ENCODE measurements at places on chromosomes 3 and 15. TPM values are rescaled to one million over a fixed set of nuclear protein-coding genes. Genes with fewer than 3 reads are reported as not detected.

The THSD4 gene
- 13.7 TPM for polyA plus RNA-seq

The GOLGA8N gene
- 7.2 TPM for polyA plus RNA-seq

The ZNF710 gene
- 8.3 TPM for polyA plus RNA-seq

The BNC1 gene
- 0.95 TPM for polyA plus RNA-seq

The ATP13A4 gene
- polyA plus RNA-seq: 0.27 TPM

The ASB14 gene
- polyA plus RNA-seq: not detected

GRCh38 chr3:110397115-110397514 lies 674.5 kb upstream of the NECTIN3 start:
- DNase-seq: no peak

DNA sequence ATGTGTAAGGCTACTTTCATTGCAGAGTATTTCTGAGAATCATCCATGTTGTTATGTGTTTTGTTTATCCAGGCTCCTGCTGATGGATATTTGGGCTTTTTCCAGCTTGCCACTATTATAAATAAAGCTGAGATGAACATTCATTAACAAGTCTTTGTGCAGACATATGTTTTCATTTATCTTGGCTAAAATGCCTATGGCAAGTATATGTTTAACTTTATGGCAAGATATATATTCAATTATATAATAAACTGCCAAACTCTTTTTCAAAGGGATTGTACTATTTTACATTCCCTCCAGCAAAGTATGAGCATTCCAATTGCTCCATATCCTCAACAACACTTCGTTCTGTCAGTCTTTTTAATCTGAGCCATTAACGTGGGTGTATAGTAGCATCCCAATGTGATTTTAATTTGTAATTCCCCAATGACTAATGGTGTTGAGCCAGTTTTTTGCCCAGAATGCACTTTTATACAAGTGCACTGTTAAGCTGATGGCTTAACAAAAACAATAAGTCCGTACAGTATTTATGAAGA lies 452.4 kb downstream of the SHQ1 start:
- no peak for DNase-seq

DNA sequence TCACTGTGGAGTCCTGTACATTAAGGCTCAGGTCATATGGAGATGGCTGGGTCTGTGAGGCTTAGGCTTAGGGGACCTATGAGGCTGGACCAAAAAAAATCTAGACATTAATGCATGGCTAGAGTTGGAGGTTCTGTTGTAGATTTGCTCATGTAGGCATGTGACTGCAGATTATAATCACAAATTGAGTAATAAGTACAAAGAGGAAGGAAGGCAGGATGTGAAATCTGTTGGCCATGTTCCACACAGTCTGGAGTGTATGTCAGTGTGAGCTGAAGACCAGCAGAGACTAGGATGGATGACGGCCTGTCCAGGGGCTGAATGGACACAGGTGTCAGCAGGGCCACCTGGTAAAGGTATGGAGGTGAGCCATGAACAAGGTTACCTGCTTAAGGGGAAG lies at the start of gene ST3GAL6:
Gene ST3GAL6 (plus strand): TSS at position 265 of the 400 bp plus-strand sequence. CDS start 5,101 bp downstream, outside the sequence.
- DNase-seq: no peak

- DNase-seq: peak; percentile 2
Observed at GRCh38 chr3:195075199-195075940, 195.6 kb downstream of the XXYLT1 start.

- DNase-seq: no peak
Observed at GRCh38 chr15:92003515-92004067, 150.1 kb downstream of the SLCO3A1 start.

- no peak for DNase-seq
Observed at GRCh38 chr3:62361261-62361660, 12.1 kb downstream of the FEZF2 start.

DNA sequence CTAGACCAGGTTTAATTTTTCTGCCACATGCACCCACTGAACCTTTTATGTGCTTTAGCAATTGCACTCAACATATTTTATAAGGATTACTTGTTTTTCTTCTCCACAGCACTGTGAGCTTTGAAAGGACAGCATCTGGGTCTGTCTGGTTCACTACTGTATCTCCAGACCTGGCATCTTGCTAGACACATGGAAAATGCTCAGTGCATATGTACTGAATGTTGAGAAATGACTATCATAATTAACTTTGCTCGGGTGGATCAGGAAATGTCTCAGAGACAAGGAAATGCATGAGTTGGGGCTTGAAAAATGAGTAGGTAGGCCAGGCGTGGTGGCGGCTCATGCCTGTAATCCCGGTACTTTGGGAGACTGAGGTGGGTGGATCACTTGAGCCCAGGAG lies 40.2 kb downstream of the DOCK3 start:
- DNase-seq: no peak

DNA sequence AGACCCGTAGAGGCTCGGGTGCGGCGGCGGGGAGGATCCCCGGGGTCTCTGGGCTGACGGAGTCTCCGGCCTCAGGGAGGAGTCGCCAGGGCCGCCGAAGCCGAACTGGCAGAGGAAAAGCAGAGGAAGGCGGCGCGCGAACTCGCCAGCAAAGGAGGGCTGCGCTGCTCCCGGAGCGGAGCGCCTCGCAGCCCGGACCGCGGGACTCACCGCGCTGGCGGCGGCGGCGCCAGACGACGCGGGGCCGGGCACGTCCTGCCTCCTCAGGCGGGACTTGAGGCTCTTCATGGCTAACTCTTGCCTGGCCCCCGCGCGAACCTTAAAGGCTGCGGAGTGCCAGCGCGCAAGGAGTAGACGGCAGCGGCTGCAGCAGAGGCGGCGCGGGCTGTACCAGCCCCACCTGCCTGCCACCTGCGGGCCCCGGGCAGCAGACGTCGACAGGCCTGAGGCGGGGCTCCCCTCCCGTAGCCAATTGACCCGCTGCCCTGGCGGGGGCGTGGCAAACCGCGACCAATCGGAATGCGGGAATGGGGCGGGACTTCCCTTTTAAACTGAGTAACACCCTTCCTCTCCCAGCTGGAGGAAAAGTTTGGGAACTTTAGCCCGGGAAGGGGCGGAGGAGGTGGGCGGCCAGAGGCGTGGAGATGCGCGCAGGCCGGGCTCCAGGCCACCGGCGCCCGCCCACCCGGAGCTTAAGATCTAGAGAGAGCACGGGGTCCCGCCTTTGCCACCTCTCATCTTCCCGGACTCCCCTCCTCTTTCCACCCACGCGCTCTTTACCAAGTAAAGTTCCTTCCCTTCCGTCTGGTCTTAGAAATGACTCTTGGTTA lies at the start of gene UACA:
Gene UACA (minus strand): TSS at position 439 of the 830 bp plus-strand sequence. CDS start 151 bp downstream, at position 288.
- peak; percentile 96 for DNase-seq
